Activated effector memory CD4-positive, alpha-beta T cell treated with Interleukin-2 at 50 U/mL for 16 hours (primary cell): ENCODE measurements at places on chromosomes 1 and 21.

DNA sequence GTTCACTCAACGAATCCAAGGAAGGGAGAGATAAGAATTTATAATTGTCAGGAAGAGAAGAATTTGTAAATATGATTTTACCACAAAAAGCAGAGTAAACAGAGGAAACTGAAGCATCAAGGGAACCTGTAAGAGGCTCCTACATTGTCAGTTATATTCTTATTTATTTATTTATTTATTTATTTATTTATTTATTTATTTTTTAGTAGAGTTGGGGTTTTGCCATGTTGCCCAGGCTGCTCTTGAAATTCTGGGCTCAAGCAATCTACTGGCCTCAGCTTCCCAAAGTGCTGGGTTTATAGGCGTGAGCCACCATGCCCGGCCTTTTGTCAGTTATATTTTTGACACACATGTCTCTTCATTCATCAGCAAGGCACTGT, 47.1 kb downstream of the FCRL3 start:
- no peak for DNase-seq

DNA sequence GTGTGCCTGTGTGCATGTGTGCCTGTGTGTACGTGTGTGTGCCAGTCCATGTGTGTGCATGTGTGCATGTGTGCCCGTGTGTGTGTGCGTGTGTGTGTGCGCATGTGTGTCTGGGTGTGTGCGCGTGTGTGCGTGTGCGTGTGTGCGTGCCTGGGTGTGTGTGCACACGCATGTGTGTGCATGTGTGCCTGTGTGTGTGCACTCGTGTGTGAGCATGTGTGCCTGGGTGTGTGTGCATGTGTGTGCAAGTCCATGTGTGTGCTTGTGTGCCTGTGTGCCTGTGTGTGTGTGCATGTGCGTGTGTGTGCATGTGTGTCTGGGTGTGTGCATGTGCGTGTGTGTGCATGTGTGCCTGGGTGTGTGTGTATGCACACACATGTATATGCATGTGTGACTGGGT, 28.7 kb upstream of the COL6A2 start:
- no peak for DNase-seq

- DNase-seq = no peak
Observed at GRCh38 chr1:219621047-219621786, 8.3 kb upstream of the ZC3H11B start.

DNA sequence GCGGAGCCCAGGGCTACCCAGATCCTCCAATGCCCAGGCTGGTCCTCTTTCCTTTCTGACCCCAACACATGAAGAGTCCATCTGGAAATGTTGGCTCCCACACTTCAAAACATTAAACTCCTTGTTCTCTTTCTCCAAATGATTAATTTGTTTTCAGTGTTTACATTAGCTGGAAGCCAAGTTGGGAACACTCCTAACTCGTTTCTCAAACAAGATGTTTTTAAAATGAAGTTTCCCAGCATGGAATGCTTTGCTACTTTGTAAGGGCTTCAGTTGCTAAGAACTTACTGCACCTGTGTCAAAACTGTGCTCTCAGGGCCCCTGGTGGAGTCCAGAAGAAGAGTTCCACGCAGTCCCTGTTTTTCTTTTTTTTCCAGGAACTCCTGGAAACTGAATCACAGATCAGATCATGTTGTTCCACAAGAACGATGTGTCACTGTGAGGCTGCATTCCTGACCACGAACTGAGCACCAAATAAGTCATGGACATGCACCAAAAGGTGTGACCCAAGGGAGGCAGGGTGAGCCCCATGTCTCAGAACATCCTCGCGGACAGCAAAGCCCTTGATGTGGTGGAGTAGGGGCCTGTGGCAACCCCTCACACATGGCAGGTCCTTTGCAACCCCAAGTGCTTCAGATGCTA, 257.3 kb downstream of the KCNJ6 start:
- no peak for DNase-seq
